ENCODE measurements at places on chromosomes 3 and 15.
A peak's percentile ranks its signal among the peaks of the same experiment; 100 is the strongest.

DNA sequence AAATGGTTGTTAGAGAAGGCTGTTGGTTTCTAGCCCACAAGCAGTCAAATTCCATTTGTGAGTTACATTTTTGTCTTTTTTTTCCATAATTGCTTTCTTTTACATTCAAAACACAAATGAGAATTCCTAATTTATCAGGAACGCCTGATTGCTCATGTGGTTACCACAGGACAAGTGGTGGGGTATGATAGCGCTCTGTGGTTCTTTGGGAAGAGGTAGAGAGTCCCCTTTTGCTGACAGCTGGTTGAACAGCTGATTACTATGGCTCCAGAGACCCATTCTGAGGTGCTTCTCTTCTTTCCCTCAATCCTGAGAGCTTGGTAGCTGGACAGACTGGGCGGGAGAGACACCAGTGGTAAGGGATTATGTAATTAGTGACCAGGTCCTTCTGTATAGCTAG lies 24.4 kb downstream of the CNOT10 start:
- DNase-seq = no peak

DNA sequence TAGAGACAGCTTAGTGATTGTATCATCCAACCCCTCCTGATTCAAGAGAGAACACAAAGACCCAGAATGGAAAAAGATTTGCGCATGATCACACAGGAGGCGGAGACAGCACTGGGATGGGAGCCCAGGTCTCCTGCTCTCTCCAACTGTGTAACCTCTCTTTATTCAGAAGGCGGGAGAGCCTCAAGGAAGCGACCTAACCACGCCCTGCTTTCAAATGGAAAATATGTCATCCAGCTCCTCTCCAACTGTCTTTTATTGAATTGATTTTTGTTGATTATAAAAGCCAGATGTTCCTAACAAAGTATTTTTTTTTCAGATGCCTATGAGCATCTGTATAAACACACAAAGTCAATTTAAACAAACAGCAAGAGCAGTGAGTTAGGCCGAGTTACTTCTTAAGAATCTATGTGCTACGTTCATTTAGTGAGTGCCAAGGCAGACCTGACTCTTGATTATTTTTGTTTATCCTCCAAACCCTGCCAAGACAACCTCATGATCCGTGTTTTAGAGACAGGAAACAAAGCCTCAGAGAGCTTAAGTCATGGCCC lies 74.5 kb downstream of the BFSP2 start:
- DNase-seq = no peak

DNA sequence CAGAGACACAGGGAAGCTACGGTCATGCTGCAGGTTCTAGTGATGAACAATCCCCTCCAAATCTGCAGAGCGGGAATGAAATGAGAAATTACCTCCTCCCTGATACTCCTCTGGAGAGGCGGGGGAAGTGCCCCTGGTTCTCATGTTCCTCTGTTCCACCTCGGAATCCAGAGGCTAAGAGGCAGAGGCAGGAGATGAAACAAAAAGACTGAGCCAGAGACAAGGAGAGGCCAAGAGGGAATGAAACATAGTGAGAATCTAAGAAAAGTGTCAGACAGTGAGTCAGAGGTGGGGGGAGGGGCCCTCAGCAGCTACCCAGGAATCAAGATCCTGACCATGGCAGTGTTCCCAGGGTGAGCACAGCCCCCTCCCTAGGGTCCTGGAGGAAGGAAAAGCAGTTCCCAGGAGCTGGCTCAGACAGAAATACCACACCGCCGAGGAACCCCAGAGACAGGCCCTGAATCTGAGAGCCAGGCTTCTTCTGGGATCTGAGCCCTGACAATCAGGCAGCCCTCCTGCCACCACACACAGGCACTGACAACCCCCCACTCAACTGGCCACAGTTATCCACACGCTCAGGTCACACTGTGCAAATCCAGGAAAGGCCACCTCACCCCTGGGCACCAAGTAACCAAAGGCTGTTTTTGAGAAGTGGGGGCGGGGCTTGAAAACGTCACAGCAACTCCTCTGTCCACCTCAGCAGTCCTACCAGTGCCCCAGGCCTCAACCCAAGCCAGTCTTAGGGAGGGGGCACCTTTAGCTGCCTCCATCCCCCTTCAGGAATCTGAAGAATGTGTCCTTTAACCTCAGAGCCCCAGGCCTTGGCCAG lies 2.4 kb downstream of the CSRNP1 start:
- peak; percentile 92 for DNase-seq

- no peak for DNase-seq
Observed at GRCh38 chr3:42685891-42686820, 819 bp downstream of the KLHL40 start.

DNA sequence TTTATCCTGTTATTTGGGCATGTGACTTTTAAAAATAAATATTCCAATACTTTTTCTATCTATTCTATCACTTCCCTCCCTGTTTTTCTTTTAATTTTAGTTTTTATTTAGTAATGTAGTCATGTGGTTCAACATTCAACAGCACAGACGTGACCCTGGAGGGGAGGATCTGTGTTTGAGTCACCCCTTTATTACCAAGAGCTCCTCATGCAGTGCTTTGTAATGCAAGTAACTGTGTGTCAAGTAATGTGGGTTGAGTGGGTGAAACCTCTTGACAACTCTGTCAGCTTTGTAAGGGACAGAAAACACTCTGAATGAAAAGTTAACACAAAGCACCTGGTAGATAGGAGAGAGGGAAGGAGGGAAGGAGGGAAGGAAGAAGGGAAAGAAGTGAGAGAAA lies 89.7 kb upstream of the FGF12 start:
- peak; percentile 44 for DNase-seq

DNA sequence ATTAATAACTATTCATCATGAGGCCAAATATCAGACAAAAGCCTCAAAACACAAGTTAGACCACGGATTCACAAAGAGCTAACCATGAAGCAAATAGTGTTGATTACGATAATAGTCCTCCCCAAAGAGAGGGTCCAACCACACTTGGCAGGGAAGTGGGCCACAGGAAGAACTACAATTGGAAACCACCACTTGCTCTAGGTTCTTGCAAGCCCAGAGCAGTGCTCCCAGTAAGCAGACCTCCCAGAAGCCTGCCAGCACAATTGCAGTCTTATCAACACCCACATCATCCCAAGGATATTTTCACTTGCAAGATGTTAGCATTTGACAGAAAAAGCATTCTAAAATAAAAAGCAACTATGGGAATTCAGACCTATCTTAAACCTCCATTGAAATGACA lies 11.3 kb downstream of the SETD2 start:
- no peak for DNase-seq

DNA sequence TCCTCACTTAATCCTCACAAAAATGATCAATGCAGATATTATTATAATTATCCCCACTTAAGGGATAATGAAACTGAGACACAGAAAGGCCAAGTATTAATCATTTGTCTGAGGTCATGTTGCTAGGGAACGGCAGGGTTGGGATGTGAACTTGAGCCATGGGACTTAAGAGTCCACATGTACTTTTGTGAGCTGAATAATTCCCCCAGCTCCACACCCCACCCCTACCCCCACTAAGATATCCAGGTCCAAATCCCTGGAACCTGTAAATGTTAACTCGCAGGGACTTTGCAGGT lies 290.5 kb upstream of the GADL1 start:
- DNase-seq = no peak

DNA sequence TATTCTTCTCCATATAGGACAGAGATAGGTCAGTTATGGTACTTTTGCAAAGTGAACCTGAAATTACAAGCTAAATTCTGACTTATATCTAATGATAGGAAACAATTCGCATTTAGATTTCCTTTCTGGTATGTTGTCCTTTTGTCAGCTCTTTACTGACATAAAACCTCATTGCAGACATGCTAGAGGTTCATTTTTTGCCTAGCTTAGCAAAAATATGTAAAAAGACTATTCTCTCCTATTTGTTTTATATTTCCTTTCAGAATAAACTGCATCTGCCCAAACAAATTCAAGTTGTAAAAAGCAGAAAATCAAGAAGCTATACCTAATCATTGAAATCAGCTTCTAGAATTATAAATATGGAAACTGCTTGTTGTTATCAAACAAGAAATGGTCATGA lies 168.7 kb downstream of the PPM1L start:
- DNase-seq = no peak

DNA sequence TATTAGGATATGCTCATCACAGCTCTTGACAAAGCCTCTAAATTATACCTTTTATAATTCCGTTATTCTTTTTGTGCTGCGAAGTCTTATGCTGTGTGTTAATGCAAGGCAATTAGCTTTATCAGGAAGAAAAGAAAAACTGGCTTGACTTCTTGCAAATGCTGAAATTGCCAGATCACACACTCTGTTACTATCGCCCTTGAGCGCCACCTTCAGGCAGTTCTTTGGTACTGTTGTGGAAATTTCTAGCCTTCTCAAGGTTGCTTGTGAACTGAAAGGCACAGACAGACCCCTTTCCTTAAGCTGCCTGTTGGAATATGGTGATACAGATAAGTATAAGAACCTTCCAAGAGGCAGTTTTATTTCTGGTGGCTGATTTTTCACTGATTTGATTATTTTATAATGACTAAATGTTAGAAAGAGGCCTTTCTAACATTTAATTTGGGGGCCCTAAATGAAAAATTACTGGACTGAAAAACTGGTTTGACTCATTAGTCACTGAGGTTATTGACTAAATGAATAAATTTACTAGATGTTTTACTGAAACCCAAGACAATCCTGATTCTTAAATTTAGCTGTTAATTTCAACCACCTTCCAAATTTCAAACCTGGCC lies 126.2 kb upstream of the RASGRP1 start:
- no peak for DNase-seq

DNA sequence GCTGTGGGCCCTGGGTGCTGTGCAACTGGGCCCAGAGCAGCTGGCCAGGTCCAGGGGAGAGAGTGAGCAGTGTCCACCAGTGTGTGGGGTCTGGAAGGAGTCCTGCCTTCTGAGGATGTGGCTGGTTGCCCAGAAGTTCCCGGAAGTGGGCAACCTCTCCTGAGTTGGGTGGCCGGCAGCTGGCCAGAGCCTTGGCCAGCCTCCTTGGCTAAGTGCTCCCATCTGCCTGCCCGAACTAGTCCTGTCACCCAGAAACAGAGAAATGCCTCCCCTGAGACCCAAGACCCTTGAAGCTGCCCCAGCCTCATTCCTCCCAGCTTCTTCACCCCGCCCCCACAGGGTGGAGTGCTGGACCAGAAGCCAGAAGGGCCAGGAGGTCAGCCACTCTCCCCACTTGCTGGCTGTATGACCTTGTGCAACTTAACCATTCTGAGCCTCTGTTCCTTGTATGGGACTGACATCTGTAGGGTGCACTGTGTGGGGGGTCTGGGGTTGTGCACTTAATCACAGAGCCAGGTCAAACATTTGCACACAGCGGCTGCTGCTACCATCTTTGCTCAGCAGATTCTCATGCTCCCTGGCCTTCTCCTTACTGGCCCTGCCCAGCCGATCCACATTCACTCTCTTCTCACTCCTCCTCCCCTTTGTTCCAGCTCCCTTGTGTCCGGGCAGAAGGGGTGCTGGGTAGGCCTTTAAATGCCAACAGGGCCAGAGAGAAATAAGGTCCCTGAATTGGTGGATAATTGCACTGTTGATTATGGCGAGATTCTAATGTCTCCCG lies 7.5 kb upstream of the ALAS1 start:
- DNase-seq = no peak

- no peak for DNase-seq
Observed at GRCh38 chr3:49972656-49973055, 32.7 kb downstream of the RBM6 start.

- no peak for DNase-seq
Observed at GRCh38 chr15:58584789-58585461, 153.1 kb downstream of the LIPC start.

GRCh38 chr3:197484204-197484901 lies 71.4 kb downstream of the BDH1 start:
- DNase-seq = no peak

DNA sequence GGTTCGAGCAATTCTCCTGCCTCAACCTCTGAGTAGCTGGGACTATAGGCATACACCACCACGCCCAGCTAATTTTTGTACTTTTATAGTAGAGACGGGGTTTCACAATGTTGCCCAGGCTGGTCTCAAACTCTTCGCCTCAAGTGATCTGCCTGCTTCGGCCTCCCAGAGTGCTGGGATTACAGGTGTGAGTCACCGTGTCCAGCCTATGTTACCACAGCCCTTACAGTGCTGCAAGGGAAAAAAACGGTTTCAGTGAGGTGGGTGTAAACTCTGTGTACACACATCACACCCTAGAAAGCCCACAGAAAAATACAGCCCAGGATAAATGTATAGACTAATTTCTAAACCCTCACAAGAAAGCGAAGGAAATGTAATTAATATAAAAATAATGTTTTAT lies 103.5 kb upstream of the AKAP13 start:
- no peak for DNase-seq

- no peak for DNase-seq
Observed at GRCh38 chr15:47834093-47834492, 116.8 kb downstream of the SEMA6D start.

GRCh38 chr3:107676469-107677309 lies 153.9 kb downstream of the BBX start:
- no peak for DNase-seq

- peak; percentile 23 for DNase-seq
Observed at GRCh38 chr3:41346698-41347270, 147.5 kb downstream of the CTNNB1 start.

DNA sequence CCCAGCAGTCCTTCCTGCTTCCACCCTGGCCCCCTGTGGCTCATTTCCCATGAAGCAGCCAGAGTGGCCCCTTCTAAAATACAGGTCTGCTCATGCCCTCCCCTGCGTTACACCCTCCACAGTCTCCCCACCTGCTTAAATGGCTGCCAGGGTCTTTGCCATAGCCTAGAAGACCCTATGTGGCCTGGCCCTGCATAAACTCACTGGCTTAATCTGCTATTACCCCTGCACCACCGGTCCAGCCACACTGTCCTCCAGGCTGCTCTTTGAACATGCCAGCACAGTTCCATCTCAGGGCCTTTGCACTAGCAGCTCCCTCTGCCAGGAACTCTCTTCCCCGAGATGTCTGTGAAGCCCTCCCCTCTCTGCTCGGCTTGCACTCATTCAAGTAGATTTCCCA lies 166.8 kb downstream of the NTRK3 start:
- no peak for DNase-seq

- no peak for DNase-seq
Observed at GRCh38 chr3:57143886-57144459, 21.2 kb downstream of the IL17RD start.

DNA sequence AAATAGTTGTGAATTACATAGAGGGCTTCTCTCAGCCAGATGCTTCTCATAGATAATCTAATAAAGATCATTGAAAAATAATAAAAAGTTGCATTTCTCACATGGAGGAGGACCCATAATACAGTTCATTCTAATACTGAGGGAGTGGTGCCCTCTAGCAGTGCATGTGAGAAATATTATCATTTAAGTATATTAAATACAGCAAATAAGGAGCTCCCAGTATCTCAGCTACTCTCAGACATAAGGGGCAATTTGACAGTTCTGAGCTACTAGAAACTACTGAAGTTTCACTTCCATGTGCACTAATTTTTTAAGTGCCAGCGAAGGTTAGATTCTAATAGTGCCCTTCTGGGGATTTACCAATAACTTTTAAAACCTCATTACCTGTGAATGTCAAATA lies 188.3 kb downstream of the IL5RA start:
- DNase-seq = no peak

GRCh38 chr3:78926523-78926922 lies 841.3 kb downstream of the ROBO1 start:
- DNase-seq = no peak

- no peak for DNase-seq
Observed at GRCh38 chr3:74539876-74540275, 74.6 kb downstream of the CNTN3 start.

- no peak for DNase-seq
Observed at GRCh38 chr3:36796161-36796560, 31.8 kb upstream of the DCLK3 start.

GRCh38 chr3:78844307-78844706 lies 923.5 kb downstream of the ROBO1 start:
- no peak for DNase-seq
